Astrocyte (in vitro differentiated cells and primary cell): ENCODE measurements at places on chromosomes 2 and 18. TPM values are rescaled to one million over a fixed set of nuclear protein-coding genes. Genes with fewer than 3 reads are reported as not detected.

DNA sequence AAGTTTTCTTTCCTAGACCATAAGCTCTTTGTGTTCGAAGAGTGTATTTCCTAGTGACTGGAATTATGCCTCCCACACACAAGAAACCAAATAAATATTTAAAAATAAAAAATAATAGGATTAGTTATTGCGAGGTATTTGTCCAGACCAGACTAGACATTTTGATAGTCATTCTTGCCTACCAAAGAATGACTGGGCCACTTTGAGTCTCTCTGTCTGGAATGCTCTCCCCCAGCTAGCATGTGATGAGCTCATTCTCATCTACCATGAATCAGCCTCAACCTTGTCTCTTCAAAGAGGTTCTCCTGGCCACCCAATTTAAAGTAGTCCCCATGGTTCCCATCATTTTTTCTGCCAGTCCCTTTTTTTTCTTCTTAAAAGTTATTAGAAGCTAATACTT, 13.9 kb upstream of the DSC1 start:
- DNase-seq = peak; percentile 41

- DNase-seq = no peak
These were observed 605.8 kb downstream of the METTL4 start for GRCh38 chr18:1965541-1965940.

ACOXL gene
- 0.12 and 0.23 TPM in 2 replicates for total RNA-seq

- DNase-seq = no peak
These were observed 52.8 kb upstream of the ITGA6 start for GRCh38 chr2:172374318-172375240.

- peak; percentile 97 for DNase-seq
These were observed 61.7 kb downstream of the MAP4K4 start for GRCh38 chr2:101759162-101759561.

OTOS gene
- total RNA-seq = not detected in 2 replicates

DNA sequence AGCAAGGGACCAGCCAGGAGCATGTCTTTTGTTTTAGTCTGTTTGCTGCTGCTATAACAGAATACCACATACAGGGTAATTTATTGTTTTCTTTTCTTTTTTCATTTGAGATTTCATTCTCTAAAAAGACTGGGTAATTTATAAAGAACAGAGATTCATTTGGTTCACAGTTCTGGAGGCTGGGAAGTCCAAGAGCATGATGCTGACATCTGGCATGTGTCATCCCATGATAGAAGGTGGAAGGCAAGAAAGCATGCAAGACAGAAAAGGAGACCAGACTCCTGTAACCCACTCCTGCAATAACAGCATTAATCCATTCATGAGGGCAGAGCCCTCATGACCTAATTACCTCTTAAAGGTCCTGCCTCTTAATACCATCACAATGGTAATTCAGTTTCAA, 14.8 kb downstream of the SGO2 start:
- no peak for DNase-seq

- DNase-seq = no peak
These were observed 135.2 kb downstream of the RNF144A start for GRCh38 chr2:7052404-7052803.

DNA sequence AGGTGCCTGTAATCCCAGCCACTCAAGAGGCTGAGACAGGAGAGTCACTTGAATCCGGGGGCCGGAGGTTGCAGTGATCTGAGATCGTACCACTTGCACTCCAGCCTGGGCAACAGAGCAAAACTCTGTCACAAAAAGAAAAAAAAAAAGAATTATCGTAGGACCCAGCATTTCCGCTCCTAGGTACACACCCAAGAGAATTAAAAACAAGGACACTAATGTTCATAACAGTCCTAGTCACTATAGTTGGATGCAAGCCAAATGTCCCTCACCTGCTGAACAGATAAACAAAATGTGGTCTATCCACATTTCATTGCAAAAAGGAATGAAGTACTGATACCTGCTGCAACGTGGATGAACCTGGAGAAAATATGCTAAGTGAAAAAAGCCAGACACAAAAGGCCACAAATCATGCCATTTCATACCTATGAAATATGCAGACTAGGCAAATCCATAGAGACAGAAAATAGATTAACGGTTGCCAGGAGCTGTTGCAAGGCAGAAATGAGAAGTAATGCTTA, 21.2 kb downstream of the ADRA2B start:
- no peak for DNase-seq

LRP1B gene
- total RNA-seq = 1.5 and 2.5 TPM in 2 replicates

GRCh38 chr2:24690524-24690923, 102.7 kb downstream of the PTRHD1 start:
- DNase-seq = no peak

TNFRSF11A gene
- 0.75 and 1.5 TPM in 2 replicates for total RNA-seq
